Lower lobe of right lung (tissue), 2 donors: ENCODE measurements at places on chromosomes 7 and 10. TPM values are rescaled to one million over a fixed set of nuclear protein-coding genes. Genes with fewer than 3 reads are reported as not detected.

The HYAL4 gene
- total RNA-seq = not detected

DNA sequence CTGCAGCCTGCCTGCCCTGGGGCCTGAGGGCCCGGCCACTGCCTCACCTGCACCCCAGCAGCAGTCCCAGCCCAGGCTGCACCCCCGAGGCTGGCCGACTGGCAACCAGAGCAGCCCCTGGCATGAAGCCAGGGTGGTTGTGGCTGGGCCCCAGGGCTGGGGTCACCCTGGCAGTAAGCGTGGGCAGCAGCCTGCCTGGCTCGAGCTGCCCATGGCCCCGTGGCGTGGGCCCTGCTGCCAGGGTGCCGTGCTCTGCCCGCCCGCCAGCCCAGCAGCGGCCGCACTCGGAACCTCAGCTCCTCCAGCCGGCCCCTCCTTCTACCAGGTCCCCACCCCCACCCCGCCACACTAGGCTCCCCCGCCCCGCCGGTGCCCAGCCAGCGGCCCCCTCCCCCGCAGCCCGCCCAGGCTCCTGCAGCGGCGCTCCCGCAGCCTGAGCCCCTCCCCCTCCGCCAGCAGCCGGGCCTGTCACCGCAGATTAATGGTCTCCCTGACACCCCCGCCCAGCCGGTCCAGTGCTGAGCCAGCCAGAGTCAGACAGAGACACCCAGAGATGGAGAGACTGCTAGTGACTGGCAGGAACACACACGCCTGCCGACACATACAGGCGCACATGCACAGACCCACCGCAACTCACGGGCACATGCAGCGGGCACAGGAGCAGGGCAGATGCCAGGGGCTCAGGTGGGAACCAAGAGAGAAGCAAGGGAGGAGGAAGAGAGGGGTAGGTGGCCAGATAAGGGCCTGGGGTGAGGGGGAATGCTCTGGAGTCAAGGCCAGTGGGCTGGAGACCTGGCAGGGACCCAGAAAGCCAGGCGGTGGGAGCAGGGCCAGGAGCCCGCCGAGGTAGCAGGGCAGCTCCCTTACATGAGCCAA, 22.4 kb downstream of the KCNH2 start:
- no peak for DNase-seq

DNA sequence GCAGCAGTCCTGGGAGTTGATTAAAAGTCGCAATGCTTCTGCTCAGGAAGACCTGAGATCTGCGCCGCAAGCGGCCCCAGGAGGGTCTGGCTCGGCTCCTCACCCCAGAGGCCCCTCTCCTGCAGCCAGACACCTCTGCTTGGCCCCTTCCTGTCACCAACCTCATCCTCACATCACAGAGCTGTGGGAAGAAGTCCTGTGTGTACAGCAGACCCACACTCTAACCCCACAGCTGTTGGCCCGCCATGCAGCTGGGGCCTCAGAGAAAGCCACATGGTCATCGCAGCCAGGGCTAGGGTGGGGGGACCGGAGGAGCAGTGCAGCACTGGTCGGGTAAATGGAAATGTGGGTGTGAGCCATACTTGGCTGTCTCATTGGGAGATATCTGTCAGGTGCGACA, 97.7 kb downstream of the RGS10 start:
- DNase-seq = no peak

DNA sequence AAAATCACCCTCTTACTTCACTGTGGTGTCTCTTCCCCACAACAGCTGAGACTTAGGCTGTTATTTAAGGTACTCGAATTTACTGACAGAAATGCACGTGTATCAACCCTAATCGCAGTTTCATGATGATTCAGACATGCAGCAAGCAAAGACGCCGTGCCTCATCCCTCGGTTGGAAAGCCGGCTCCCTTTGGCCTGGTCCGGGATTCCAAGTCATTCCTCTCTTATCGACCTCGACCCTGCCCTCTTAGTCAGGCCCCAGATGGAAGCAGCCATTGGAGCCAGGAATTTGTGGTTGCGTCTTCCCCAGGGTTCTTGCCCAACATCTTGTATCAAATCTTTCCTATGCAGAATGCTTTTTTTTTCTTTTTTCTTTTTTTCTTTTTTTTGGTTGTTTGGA, 229.5 kb downstream of the GATA3 start:
- DNase-seq = no peak

- peak; percentile 80 for DNase-seq
Measured at GRCh38 chr7:8261711-8262695, at the start of gene ICA1. ICA1 (minus strand) TSS chr7:8262167; CDS start chr7:8235926, 26,241 bp downstream.

- no peak for DNase-seq
Measured at GRCh38 chr10:61098966-61099365, 155.0 kb upstream of the RHOBTB1 start.

DNA sequence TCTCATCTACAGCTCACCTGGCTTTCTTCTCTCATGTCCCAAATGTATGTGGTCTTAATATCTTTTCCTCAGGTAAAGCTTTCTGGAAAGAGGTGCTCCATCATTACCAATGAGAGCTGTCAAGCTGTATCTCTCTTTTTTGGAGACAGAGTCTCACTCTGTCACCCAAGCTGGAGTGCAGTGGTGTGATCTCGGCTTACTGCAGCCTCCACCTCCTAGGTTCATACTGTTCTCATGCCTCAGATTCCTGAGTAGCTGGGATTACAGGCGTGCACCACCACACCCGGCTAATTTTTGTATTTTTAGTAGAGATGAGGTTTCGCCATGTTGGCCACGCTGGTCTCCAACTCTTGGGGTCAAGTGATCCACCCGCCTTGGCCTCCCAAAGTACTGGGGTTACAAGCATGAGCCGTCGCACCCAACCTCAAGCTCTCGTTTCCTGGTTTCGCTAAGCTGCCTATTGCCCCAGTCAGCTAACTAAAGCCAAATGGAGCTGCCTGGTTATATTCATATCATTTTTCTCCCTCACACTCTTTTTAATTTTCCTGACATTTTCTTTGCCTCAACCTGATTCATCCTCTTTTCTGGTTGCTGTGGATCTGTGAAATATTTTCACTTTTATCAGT, 60.5 kb downstream of the SUFU start:
- DNase-seq = no peak
